ENCODE measurements at places on chromosomes 3 and 15.

GRCh38 chr15:70852501-70853317 lies 1.2 kb downstream of the LARP6 start:
- DNase-seq = no peak

DNA sequence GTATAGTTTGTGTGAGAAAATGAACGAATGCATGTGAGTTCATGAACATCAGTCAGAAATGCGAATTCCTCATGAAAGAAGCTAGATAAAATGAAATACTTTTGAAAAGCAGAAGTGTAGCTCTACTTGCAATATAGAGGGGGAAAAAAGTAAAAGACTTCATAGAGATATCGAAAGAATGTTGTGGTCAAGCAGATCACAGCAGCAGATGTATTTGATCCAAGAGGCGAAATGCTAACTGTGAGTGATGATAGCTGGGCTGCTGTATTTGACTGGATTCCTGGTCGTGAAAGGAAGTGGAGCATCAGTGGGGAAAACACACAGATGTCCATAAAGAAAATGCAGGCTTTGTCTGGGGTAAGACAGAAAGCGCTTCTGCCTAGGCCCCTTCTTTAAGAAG lies 112.4 kb downstream of the ADAMTSL3 start:
- DNase-seq = no peak

DNA sequence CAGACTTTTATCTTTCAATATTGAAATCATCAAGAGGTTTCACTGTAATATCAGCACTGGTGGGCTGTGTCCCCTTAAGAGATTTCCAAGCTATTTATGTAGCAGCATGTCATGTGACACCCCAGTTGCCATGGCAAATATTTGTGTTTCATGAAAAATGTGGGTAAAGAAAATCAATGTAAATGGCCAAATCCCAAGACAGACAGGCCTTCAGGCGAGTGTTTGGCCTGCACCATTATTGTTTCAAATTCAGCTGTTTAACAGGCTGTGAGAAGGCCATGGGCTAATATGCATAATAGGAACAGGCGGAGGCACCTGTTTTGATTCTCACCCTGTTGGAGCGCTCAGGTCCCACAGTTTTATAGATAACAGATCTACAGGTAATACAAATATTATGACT lies 104.2 kb downstream of the IQCH start:
- DNase-seq = no peak

GRCh38 chr3:29297998-29298397 lies 17.1 kb downstream of the RBMS3 start:
- no peak for DNase-seq

DNA sequence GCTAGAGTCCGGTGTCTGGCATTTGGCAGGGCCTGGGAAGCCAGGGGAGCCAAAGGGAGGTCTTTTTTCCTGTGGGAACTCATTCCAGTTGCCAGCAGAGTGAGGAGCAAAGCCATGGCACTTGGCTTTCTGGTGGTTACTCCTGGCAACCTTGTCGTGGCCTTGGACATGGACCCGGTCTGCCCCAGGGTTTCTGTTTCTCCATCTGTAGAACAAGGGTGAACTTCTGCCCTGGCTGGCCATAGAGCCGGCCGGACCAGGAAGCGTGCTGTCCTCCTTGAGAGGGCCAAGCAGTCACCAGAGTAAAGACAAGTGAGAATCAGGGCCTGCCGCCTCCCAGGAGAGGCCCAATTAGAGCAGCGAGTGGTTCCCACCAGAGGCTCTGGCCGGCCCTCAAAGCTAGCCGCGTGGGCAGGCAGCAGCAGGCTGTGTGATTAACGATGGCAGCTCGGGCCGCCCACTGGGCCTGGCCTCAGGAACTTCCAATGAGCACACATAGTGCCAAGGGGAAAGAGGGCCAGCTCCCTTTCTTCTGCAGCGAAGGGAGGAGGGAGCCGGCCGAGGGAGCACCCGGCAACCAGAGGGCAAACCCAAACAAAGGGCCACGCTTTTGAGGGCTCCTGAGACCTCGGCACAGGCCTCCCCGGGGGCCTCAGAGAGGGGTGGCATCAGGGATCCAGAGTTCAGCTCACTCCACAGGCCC lies 29.1 kb upstream of the ELP6 start:
- no peak for DNase-seq

DNA sequence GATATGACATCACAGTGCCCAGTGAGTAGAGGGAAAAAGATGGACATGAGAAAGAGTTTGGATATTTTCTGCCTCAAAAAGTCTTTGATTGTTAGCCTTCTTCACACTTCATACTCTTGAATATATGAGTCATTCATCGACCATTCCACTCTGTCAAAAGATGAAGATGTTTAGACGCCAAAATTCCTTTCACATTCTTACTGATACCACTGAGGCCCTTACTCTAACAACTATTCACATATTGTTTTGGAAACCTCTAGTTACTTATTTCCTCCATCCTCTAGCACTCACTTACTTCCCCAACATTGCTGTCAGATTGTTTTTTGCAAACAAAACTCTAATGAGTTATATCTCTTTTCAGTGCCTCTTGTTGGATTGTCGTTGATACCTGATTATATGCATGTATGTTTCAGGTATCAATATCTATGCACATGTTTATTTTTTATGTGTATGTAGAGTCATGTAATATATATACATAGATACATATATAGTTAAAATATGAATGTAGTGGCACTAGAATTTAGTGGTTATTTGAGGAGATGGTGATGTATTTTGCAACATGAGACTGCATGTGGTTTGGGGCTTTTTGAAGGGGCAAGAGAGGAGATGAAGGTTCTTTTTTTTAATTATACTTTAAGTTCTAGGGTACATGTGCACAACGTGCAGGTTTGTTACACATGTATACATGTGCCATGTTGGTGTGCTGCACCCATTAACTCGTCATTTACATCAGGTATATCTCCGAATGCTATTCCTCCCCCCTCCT lies 40.0 kb upstream of the OR5H6 start:
- DNase-seq = no peak

- DNase-seq = no peak
Measured at GRCh38 chr3:13115576-13115910, 42.3 kb upstream of the IQSEC1 start.

DNA sequence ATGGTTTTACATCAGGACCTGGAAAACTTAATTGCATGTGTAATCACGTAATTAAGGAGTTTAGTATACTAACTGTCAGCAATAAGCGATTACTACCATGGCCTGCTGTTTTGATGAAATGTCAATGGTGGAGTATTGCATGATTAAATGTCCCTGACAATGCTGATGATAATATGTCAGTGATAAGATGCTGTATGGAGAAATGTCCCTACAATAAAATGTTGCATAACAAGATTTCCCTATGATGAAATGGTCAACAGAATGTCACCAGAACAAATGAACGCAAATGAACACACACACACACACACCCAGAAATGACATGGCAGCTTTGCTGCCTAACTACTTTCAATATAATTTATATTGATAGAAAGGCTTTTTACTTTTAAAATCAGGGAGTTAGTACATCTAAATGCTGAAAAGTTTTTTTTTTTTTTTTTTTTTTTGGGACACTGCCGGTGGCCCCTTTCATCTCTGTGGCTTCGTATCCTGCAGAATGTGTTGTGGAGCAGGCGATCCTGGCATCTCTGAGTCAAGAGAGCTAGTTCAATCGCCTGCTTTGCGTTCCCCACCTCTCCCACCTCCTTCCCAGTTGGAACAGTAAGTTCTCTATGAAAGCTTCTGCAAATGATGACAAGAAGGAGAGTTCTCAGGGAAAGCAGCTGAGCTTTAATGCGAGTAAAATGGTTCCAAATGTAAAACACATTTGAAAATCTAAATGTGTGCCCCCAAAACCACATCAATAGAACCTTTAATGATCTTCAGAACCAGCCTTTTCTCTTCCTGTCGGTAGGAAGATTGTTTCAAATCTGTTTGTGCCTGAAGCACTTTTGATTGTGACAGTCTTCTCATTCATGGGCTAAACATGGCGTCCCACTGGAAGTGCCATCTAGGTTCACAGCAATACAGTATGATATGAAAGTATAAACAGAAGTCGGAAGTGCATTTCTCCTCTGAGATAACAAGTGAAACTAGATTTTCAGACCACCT lies 170.1 kb upstream of the GBE1 start:
- no peak for DNase-seq

DNA sequence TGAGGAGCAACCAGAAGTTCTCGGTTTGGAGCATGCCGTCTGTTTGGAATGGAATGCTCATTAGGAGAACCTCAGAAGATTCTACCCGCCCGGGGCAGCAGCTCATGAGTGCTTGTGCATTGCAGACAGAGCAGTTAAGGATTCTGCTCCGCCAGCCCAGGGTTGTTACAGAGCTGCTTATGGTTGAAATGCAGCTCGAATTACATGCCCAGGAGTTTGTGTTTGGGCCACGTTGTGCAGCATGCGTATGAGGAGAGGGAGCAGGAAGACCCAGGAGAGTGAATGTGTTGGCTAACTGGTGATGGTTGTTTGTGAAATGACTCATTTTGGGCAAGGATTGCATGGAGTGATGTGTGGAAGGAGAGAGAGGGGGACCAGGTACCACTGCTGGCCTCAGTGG lies 9.0 kb downstream of the FGD5 start:
- DNase-seq = no peak

DNA sequence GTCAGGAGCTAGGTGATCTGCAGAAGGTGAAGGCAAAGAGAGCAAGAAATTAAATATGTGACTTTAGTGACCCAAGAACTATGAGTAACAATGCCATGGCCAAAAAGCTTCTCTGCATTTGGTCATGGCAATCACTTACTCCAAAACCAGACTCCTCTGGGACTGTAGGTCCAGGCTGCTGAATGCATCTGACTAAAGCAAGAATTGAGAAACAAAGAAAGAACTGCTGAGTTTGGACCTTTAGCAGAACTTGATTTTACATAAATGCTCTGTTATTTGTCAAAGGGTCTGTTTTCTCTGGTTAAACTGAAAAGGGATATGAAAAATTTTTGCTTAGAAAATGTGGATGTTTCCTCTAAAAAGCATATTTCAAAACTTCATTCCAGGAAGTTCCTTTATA lies 1102.2 kb downstream of the IGSF11 start:
- DNase-seq = no peak

GRCh38 chr15:79003301-79003700 lies 58.5 kb upstream of the CTSH start:
- DNase-seq = no peak

DNA sequence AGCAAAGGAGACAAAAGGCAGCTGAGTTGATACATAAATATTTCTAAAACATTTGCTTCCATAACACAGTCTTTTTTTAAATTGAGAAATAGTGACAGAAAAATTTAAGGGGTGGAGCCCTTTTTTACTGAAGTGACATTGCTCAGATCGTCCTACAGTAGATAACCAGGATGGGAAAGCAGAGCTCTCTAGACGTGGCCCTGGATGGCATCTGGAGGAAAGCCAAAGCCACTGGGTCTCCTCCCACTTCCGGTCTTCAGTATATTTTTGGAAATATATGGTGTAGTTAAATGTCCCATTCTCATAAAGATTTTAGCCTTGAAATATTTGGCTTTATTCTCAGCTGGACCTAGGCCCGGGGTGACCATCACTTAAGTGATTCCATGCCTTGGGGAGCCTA lies 326.1 kb downstream of the ZNF621 start:
- no peak for DNase-seq

GRCh38 chr3:134910026-134910425 lies 115.0 kb downstream of the EPHB1 start:
- DNase-seq = no peak

GRCh38 chr3:158339638-158340037 lies 229.7 kb downstream of the RSRC1 start:
- DNase-seq = no peak

DNA sequence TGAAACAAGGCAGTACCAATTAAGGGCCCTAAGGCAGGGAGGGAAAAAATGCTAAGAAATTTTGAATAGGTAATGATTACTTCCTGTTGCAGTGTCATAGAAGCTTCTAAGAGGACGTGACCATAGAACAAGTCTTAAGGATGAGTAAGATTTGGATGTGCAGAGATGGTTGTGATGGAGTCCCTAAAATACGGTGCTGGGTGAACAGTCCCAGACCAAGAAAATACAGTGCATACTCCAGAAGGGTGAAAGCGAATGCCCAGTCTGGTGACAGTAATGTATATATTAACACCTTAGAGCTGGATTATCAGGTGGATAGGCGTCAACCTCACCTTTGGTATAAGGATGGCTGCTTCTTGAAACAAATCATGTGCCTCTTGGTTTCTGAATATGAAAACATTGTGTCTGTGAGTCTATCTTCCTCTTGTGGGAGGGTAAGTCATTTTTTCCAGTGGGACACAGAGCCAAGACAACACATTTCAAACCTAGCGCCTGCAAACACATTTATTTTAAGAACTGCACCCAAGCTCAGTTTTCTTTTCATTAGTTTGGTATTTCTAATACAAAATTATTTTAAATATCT lies 101.2 kb upstream of the TP63 start:
- no peak for DNase-seq

DNA sequence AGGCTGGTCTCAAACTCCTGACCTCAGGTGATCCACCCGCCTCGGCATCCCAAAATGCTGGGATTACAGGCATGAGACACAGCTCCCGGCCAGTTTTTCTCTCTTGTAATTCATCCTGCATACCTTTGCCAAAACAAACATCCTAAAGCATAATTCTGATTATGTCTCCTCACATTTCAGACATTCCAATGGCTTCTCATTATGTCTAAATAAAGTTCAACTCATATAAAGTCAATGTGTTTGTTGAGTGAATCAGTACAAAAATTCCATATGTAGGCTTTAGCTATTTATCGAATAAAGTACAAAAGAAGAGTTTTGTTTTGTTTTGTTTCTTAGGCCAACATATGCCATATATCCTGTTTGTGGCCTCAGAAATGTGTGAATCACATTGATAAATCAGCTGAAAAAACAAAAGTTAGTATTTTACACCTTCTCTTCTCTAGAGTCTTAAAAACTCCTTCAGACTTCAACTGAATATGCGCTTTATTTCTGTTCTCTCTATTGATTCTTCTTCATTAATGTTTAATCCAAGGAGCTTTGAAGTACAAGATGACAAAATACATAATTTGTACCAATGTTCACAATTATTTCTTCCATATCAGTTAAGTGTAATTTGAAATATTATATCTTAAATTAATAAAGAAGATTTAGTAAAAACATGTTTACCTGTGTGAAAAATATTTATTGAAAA lies 165.8 kb downstream of the MECOM start:
- DNase-seq = no peak
